Stimulated activated effector memory CD8-positive, alpha-beta T cell treated with anti-CD3 and anti-CD28 coated beads, Interleukin-12 subunit alpha, Interleukin-12 subunit beta, amount 100 ng/mL, for 72 hours (primary cell): ENCODE measurements at places on chromosomes 7 and 10.

GRCh38 chr7:95919556-95919955 is 147.2 kb downstream of the DYNC1I1 start:
- DNase-seq: no peak

GRCh38 chr10:77219046-77219445 is 418.6 kb downstream of the KCNMA1 start:
- no peak for DNase-seq

- no peak for DNase-seq
These were observed 145.7 kb downstream of the ELAPOR2 start for GRCh38 chr7:86913709-86914108.

- DNase-seq: no peak
These were observed 42.5 kb downstream of the CCDC71L start for GRCh38 chr7:106618480-106618879.

DNA sequence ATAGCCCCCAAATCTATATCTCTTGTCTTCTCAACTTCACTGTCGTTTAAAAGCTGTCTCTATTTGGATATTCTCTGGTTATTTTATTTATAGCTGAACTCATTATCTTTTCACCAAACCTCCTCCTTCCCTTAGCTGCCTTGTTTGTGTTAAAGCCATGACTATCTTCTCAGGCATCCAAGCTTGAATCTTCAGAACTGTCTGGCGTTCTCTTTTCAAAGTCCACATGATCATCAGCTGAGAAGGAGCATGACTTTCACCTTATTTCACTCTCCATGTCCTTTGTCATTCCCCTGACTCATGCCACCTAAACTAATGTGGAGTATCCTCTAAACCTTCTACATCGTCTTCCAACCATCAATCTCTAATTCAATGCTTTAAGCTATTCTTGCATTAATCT is 5.7 kb upstream of the GLCCI1 start:
- no peak for DNase-seq

DNA sequence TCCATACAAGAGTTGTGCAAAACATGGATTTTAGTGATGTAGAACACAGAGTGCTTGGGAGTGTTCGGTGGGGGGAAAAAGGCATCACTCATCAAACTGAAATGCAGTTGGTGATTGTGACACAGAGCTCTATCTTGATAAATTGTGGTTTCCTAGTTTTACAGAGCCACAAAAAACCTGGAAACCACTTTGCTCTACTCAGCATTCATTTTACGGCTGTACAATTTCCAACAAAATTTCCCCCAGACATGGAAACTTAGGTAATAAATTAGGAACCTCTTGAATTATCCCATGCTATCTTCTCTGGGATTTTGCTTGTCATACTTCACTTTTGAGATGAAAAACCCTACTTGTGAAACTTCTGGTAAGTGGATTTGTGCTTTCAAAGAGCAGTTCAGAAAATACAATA is 614.9 kb upstream of the FZD8 start:
- no peak for DNase-seq
